ENCODE measurements at places on chromosomes 1 and 21.

- no peak for DNase-seq
Observed at GRCh38 chr1:195345149-195345548, 1263.1 kb downstream of the KCNT2 start.

- no peak for DNase-seq
Observed at GRCh38 chr1:225509770-225510169, 81.9 kb upstream of the LBR start.

DNA sequence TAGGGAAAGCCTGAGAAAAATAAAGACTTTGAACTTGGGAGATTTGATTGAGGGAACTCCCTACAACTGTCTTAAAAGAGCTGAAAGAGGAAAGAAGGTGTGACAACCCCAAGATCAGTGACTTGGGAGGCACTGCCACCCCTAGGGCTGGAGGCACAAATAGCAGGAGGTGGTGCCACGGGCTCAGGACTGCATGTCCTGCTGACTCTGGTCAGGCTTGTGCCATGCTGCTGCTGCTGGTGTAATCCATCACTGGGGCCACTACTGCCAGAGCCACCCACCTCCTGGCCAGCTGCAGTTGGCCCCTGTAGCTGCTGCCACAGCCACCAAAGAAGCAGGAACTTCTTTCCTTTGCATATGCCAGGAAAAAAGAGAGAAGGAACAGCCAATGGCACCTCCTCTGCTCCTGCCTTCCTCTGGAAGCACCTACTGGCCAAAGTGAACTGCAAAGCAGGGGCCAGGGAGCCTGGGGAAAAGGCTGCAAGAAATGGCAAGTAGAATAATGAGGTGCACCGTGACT, 730.3 kb downstream of the PTPRU start:
- DNase-seq = no peak

DNA sequence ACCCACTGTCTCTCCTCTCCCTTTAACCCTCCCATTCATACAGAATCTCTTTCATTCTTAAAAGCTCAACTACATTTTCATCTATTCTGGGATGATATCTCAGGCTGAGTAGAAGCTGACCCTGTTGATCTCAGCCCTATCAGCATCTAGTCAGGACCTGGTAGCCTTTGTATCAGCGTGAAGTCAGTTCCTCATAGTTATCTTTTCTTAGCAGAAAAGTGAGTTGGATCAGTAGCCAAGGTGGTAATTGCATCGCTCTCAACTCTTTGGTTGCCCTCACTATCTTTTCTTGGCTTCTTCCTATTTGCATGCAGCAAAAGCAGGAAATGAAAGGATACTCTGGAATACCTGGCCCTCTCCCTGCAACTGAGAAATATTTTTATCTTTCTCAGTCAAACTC, 13.6 kb upstream of the GOLT1A start:
- DNase-seq = no peak

- no peak for DNase-seq
Observed at GRCh38 chr1:87132284-87132870, 196.3 kb upstream of the LMO4 start.

DNA sequence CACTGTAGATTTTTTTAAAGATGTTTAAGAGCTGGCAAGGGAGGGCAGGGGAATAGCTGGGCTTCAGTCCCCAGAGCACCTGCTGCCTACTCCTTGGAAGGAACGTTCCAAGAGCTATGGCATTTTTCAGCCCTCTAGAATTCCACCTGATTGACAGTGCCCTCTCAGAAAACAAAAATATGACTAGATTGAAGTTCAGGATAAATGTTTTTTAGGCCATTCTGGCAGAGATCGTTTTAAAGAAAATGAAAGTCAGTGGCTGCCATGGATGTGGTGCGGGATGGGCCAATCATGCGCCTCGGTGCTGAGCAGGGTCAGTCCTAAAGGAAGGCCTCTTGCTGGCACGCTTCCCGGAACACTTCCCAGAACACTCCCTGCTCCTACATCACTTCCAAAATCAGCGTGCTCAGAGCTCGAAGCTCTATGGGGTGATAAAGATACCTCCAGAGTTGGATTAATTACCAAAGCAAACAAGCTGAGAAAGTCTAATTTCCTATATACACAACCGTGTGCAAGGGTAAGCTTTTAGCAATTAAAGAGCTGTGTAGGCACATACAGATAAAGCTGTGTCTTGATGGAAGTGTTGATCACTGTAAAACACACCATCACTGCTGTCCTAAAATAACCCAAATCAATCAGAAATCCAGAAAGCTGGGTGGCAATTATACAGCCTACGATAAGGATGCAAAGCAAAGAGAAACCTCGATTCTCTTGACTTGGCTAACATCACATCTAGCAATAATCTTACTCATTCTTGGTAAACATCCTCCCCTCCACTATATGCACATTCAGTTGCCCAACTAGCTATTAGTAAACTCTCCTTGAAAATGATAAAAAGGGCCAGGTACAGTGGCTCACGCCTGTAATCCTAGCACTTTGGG, 34.6 kb downstream of the TGFBR3 start:
- no peak for DNase-seq

DNA sequence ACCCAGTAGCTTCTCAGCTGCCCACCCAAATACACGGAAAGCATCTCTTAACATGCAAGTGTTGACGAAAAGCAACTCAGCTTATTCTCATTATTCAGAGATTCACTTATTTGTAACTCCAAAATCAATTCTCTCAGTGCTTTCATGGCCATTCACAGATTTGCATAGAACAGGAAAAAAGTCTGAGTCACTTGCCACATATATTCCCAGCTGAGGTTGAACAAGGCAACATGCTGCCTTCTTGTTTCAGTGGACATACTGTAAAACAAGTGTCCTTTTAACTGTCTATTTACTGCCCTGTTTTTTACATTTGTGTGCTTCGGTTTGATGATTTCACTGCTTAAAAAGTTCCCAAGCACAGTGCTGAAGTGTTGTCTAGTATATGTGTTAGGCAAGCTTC, 273.0 kb downstream of the LTN1 start:
- no peak for DNase-seq

DNA sequence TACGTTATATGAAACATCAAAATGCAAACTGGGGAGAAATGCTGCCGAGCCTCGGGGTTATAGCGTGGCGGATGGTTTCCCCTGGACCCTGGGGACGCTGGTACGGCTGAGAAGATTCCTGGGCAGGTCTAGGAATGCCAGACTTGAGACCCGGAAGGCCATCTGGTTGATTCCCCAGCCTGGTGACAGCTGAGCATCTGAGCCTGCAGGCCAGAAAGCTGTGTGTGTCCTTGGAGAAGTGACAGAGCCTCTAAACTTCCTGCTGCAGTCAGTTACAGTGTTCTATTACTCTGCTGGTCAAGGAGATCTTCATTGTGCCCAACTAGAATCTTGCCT, 2.3 kb downstream of the VASH2 start:
- no peak for DNase-seq

DNA sequence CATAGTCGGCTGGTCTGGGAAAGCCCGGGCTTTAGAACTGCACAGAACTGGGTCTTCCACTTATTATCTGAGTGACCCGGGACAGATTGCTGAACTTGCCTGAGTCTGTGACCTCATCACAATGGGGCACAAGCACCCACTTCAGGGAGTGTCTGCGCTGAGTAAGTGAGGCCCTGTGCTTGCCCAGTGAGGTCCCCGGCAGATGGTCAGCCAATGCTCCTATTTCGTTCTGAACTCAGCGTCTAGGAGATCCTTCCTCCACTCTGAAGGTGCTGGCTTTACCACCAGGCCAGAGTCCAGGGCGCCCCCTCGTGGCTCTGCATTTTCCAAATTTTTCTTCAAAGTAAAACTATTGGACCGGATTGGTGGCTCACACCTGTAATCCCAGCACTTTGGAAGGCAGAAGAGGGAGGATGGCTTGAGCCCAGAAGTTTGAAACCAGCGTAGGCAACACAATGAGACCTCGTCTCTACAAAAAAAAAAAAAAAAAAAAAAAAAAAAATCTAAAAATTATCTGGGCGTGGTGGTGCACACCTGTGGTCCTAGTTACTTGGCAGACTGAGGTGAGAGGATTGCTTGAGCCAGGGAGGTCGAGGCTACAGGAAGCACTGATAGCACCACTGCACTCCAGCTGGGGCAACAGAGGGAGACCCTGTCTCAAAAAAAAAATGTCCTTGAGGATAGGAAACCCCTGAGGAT, 61.7 kb downstream of the FCRL5 start:
- DNase-seq = no peak

- no peak for DNase-seq
Observed at GRCh38 chr1:14699620-14700019, 101.1 kb downstream of the KAZN start.

DNA sequence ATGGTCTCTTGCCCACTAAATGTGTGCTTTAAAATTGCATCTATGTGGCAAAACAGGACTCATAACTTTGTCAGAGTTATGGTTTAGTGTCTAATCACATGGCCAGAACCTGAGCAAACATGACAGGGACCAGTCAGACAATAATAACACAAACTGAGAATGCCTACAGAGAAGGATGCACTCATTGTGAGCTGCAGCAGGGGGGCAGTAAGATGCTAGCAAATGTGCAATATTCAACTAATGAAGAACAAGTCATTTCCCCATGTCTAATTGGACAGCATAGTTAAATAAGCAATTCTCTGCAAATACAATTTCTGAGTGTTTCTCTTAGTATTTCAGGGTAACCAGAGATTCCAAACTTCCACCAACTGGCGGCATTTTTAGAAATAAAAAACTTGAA, 30.8 kb downstream of the SPAG17 start:
- no peak for DNase-seq

- no peak for DNase-seq
Observed at GRCh38 chr1:246155923-246156322, 351.2 kb downstream of the SMYD3 start.

GRCh38 chr1:216462066-216462775, 39.0 kb upstream of the USH2A start:
- DNase-seq = no peak

GRCh38 chr1:225280563-225280962, 147.3 kb downstream of the LBR start:
- DNase-seq = no peak

DNA sequence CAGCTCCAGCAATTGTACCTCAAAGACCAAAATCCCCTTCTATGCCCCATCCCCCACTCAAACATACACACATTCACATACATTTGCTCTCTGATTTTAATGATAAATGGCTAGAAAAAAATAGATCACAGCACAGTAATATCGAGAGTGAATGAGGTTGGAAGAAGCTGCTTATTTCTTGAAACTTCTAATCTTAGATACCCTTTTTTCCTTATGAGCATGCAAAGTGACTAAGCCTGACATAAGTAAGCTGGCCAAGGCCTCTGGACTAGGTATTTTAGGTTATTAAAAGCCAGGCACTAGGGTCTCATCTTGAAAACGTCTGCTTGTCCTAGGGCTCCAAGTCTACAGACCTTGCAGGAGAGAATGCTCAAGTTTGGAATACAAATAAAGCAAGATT, 133.6 kb downstream of the TGFBR3 start:
- no peak for DNase-seq

DNA sequence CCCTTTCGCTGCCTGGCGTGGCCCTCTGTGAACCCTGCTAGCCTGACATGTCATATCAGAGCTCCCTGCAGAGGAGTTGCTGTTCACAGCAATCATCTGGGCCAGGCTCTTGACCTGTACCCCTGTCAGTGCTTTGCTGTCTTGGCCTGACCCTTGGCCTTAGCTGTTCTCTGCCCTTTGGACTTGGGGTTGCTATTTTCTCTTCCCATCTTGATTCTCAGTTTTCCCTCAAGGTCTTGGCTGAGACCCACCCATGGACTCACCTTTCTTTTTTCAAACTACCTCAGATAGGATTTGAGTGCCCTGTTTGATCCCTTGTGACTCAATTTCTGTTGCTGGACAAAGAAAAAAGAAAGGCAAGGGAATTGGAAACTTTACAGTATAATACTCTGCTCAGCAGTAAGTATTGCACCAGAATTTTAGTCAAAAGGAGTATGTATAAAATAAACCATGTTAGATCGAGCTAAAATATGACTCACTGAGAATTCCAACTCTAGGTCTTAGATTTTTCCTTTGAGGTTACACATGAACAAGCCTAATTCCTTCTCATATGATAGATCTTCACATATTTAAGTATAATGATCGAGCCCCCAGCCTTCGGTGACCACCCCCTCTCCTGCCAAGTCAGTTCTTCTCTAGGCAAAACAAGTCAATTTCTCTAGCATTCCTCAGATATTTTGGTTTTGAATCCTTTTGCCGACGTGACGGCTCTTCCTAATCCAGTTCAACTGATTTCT, 110.5 kb downstream of the NGF start:
- DNase-seq = no peak

DNA sequence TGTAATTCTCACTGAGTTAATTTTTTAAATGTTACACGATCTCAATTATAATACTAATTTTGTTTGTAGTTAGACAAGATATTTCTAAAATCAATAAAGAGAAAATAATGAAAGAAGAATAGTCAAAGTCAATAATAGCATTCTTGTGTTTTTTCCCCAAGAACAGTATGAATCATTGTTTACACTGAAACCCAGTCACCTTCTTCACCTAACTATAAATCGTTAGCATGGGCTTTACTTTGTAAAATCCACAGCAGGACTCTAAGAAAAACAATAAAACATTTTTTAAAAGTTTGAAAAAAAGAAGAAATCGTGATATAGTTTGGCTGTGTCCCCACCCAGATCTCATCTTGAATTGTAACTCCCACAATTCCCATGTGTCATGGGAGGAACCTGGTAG, 234.6 kb upstream of the LYPLAL1 start:
- DNase-seq = no peak

GRCh38 chr1:181562395-181562794, 79.1 kb downstream of the CACNA1E start:
- no peak for DNase-seq

- no peak for DNase-seq
Observed at GRCh38 chr1:204287466-204287891, 72.2 kb downstream of the PLEKHA6 start.

GRCh38 chr1:201114245-201115131, 2.3 kb upstream of the CACNA1S start:
- DNase-seq = peak; percentile 31

- DNase-seq = no peak
Observed at GRCh38 chr1:100431954-100432353, 79.6 kb downstream of the CDC14A start.

GRCh38 chr1:240823357-240823756, 211.4 kb upstream of the GREM2 start:
- no peak for DNase-seq

DNA sequence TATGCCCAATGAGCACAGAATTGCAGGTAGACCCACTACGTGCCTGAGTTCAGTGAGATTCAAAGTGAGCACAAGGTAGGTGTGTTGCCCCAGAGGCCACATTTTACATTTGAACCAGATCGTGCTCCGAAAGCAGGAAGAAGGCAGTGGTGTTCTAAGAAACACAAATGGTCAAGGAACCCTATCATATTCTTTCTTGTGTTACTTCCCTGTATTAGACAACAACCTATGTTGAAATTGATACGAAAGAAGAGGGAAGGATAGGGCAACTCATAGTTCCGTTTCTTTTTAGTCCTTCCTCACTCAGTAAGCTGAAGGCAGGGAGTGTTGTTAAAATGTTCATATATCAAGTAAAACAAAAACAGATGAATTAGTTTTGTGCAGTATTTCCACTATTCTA, 33.9 kb downstream of the OLFML2B start:
- no peak for DNase-seq

GRCh38 chr1:100377590-100378361, 25.5 kb downstream of the CDC14A start:
- DNase-seq = no peak

- no peak for DNase-seq
Observed at GRCh38 chr1:178940068-178940765, 69.3 kb upstream of the ANGPTL1 start.

GRCh38 chr1:172084876-172085275, 243.6 kb downstream of the DNM3 start:
- no peak for DNase-seq
